Activated T-helper 9 cell treated with anti-CD3 and anti-CD28 coated beads, Interleukin-2, amount 50 U/mL, for 16 hours (primary cell): ENCODE measurements at places on chromosomes 13 and 19.

DNA sequence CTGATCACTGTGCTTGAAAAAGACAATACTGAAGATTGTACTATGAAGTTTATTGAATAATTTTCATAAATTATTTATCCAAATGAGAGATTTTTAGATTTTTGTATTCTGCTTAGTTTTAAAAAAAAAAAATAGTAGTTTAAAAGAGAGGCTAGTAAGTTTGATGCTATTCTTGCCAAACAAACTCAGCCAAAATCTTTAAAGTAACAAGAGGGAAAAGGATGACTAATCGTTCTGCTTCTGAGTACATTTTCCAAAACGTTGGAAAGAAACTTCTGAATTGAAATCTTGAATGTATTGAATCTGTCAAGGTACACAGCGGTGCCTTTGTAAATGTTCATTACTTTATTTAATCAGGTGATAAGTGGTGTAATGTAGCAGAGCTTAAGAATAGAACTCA, 34.4 kb downstream of the NUP58 start:
- DNase-seq: no peak

DNA sequence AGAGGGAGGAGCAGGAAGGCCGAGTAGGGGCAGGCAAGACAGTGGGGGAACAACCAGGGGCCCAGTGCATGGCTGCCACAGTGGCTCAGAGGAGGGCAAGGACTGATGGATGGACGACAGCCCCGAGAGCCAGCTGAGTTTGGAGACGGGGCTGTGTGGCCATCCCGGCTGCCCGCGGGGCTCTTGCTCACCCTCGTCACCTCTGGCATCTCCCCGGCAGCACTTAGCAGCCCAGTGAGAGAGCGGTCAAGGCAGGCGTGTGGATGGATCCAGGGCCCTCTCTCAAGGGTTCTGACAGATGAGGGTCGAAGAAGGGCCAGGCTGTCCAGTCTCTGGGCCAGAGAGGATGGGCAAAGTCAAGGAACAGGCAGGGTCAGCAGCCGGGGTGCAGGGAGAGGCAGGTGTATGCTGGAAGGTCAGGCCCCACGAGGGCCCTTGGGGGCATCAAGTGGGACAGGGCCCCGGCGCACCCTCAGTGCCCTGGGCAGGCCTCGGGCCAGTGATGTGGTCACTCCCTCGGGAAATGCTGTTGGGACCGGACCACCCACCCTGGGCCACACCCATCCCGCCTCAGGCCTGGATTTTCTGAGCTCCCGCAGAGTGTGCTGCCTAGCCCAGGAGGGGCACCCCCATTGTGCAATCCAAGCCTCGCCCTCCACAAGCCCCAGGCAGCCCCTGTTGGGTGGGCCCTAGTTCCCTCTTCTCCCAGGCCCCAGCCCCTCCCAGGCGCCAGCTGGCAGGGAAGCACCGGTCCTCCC, 56.4 kb upstream of the TPM4 start:
- DNase-seq: no peak

GRCh38 chr13:34462843-34463242, 479.2 kb upstream of the NBEA start:
- DNase-seq: no peak

DNA sequence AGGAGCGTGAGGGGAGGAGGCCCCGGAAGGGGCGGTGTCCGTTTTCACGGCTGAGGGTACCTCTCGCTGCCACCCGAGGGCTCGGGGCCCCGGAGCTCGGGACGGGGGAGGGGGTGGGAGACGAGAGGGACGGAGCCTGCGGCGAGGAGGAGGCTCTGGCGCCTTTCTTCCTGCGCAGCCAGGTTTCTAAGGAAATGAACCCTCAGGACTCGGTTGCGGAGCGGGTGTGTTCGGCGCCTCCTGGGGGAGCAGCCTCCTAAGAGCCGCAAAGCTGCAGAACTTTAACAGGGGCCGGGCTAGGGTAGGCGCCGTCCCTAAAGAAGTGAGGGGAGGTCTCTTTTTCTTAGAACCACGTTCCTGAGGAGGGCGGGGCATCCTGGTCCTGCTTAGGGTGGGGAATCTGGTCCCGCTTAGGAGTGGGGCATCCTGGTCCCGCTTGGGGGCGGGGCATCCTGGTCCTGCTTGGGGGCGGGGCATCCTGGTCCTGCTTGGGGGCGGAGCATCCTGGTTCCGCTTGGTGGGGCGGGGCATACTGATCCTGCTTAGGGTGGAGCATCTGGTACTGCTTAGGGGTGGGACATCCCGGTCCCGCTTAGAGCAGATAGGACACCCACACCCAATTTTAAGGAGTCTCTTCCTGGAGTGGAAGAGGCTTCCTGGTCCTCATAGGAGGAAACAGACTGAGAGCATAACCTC, 6.2 kb downstream of the SYT5 start:
- DNase-seq: no peak

GRCh38 chr19:44282846-44283245, 22.0 kb downstream of the ZNF235 start:
- DNase-seq: no peak
